Effector memory CD4-positive, alpha-beta T cell (primary cell): ENCODE measurements at places on chromosomes 1 and 21.
A peak's percentile ranks its signal among the peaks of the same experiment; 100 is the strongest.

DNA sequence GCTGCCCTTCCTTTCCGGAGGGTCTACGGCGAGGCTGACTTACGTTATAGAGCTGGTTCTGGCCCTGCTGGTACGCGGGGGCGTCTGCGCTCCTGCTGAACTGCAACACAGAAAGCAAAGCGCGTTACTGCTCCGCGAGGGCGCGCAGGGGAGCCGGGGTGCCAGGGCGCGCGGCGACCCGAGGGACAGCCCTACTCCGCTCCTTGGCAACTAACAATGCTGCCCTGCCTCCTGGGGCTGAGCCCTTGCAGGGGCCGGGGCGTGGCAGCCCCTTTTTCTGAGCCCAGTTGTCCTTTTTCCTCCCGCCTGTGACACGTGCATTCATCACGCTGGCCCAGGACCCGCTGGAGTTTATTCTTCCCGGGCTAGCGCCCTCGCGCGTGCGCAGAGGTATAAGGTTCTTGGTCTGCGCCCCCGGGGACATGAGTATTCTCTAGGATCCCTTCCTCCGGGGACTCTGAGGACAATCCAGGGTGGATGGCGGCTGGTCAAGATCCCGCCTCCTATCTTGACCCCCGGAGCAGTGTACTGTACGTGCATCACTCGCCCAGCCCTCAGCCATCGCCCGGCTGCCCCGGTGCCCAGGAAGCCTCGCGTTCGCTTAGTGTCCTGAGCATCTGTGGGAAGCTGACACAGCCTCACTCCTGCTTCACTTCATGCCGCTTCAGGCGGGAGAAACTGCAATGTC, 78.9 kb downstream of the CD247 start:
- no peak for DNase-seq
- H3K27ac ChIP-seq, result peak overlapping the region; percentile 25
- H3K4me3 ChIP-seq, result no peak overlapping the region
- peaks cover 69% of the 10 kb centered on the region for H3K36me3 ChIP-seq
- H3K27me3 ChIP-seq, result no peaks in the 10 kb centered on the region
- H3K4me1 ChIP-seq, result peaks cover 42% of the 10 kb centered on the region

DNA sequence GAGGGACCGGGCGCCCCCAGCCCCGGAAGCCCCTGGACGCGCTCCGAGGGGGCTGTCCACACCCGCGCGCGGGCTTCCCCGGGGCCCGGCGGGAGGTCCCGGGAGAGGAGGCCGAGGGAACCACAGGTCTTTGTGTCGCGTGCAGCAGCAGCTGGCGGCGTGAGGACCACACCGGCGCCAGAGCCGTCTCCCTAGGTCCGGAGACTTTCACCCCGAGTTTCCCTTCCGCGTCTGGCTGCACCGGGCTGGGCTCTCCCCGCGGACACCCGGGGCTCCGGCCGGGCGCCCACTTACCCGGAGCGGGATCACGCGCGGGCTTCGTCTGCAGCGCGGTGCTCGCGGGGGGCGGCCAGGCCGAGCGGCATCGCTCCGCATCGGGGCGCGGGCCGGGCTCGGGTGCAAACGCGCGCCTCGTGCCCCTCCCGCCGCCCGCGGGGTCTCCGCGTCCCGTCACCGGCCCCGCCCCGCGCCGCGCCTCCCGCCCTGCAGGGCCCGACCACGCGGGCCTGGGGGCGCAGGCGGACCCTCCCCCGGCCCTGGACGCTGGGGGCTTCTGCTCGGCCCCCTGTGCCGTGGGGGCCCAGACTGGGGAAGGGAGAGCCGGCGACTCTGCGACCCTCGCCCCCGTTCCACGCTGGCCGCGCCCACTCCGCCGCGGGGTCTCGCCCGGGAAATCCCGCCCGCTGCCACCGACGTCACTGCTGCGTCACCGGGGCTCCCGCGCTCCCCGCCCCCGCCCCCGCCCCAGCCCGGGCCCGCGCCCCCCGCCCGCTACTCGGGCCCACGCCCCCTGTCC, at the start of gene GNG4:
Gene GNG4, minus strand, starts transcription at position 417 of the 796 bp plus-strand sequence. CDS start 65,946 bp downstream, outside the sequence.
- peaks cover 17% of the 10 kb centered on the region for H3K4me1 ChIP-seq
- H3K36me3 ChIP-seq, result no peaks in the 10 kb centered on the region
- DNase-seq, result no peak

- H3K4me1 ChIP-seq, result no peaks in the 10 kb centered on the region
- DNase-seq, result no peak
- H3K4me3 ChIP-seq, result no peak overlapping the region
- peaks cover 87% of the 10 kb centered on the region for H3K36me3 ChIP-seq
- no peak overlapping the region for H3K27ac ChIP-seq
These were observed 15.7 kb downstream of the RCC2 start for GRCh38 chr1:17423781-17424245.

DNA sequence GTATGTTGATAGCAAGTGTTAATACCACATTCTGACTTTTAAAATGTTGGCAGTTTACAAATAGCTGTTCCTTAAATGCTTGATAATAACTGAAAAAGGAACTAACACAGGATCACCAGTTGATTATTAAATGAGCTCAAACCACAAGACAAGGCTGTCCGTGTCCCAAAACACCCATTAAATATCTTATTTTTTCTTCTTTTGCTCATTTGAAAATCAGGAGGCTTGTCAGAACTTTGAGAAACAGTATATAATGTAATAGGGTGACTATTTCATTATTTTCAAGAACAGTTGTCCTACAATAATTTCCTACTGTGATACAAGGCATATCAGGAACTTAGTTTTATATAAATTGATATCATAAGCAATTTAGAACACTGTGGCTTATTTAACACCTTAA, 2.7 kb downstream of the CDKN2C start:
- H3K27me3 ChIP-seq, result peaks cover 11% of the 10 kb centered on the region
- peaks cover 18% of the 10 kb centered on the region for H3K4me1 ChIP-seq
- DNase-seq, result no peak
- H3K4me3 ChIP-seq, result no peak overlapping the region
- H3K27ac ChIP-seq, result no peak overlapping the region

GRCh38 chr1:172324086-172324485, 96.4 kb upstream of the C1orf105 start:
- no peak overlapping the region for H3K27ac ChIP-seq
- H3K4me1 ChIP-seq, result no peaks in the 10 kb centered on the region
- no peaks in the 10 kb centered on the region for H3K36me3 ChIP-seq
- H3K4me3 ChIP-seq, result no peak overlapping the region
- no peaks in the 10 kb centered on the region for H3K27me3 ChIP-seq

DNA sequence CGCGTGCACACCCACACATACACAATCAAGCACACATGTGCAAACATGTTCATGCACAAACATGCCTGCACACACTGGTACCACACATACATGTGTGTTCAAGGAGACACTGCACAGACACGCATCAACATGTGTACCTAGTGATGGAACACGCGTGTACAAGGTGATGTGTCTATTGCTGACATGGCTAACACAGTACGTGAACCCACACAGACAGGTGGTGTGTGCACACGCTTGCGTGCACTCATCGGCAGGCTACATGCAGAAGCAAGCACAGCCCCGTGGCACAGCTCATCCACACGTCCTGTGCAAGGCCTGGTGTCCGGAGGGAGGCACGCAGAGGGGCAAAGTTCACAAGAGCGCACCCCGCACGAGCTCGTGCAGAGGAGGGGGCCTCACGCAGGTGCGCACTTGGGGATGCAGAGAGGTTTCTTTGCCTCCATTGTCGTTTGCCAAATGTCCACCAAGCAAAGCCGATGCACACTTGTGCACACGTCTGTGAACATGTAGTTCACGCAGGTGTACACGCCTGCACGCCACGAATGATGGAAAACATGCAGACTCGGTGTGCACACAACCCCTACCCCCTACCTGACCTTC, 969 bp downstream of the ACAP3 start:
- no peak overlapping the region for H3K27ac ChIP-seq
- peaks cover 35% of the 10 kb centered on the region for H3K4me1 ChIP-seq
- peak overlapping the region; percentile 66 for H3K4me3 ChIP-seq
- H3K36me3 ChIP-seq, result peaks cover 17% of the 10 kb centered on the region
- no peak for DNase-seq

- no peaks in the 10 kb centered on the region for H3K4me1 ChIP-seq
- no peak overlapping the region for H3K4me3 ChIP-seq
- no peak overlapping the region for H3K27ac ChIP-seq
- DNase-seq, result no peak
These were observed 88.1 kb upstream of the ATP1A1 start for GRCh38 chr1:116284819-116285390.

DNA sequence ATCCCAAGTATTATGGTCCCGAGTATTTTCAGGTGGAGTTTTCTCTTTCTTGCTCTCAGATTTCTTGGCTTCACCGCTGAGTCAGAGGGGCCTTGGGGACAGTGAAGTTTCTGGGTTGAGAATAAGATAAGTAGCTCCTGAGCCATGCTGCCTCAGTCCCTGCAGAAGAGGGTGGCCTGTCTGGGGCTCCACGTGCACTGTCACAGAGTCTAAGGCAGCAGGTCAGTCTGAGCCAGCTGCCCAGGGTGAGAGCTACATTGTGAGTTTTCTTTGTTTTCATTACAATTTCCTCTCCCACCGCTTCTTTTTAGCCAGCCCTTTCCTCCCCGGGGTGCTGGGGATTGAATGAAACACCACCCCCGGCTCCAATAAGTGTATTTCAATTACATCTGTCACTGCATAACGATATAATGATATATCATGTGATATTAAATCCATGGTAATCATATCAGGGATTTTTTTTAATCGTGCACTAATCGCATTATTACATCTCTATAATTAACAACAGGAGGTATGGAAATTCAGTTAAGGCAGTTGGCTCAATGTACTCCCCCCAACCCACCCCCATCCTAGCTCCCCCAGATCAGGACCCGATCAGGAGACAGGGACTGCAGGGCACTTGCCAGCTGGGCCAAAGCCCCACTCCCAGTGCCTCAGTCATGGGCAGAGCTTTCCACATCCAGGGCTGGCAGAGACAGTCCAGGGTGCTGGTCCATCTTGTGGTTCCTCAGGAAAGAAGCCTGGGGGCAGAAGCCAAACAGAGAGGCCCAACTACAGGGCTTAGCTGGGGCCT, 43.7 kb downstream of the DMAP1 start:
- H3K4me1 ChIP-seq, result no peaks in the 10 kb centered on the region
- DNase-seq, result no peak
- H3K36me3 ChIP-seq, result peaks cover 3% of the 10 kb centered on the region

DNA sequence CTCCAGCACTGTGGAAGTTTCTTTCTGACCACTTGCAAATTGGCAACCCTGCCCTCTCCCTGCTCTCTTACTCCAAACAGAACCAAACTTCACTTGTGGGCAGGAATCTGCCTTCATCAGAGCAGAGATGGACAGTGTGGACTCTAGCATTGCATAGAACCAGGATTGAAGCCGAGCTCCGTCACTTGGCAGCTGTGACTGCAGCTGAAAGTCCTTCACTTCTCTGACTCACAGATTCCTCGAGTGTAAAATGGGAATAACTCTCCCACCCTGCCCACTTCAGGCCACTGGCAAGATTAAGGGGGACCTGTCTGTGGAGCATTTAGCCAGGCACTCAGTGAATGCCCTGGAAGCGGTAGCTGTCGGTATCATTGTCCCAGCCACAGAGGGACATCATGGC, 75.7 kb upstream of the ZBTB40 start:
- H3K36me3 ChIP-seq, result no peaks in the 10 kb centered on the region
- no peak overlapping the region for H3K4me3 ChIP-seq
- no peak overlapping the region for H3K27ac ChIP-seq
- no peaks in the 10 kb centered on the region for H3K4me1 ChIP-seq

- H3K4me1 ChIP-seq, result no peaks in the 10 kb centered on the region
- no peak overlapping the region for H3K4me3 ChIP-seq
- no peaks in the 10 kb centered on the region for H3K27me3 ChIP-seq
- H3K36me3 ChIP-seq, result peaks cover 14% of the 10 kb centered on the region
- DNase-seq, result no peak
These were observed 4.4 kb downstream of the ST7L start for GRCh38 chr1:112614460-112615065.

DNA sequence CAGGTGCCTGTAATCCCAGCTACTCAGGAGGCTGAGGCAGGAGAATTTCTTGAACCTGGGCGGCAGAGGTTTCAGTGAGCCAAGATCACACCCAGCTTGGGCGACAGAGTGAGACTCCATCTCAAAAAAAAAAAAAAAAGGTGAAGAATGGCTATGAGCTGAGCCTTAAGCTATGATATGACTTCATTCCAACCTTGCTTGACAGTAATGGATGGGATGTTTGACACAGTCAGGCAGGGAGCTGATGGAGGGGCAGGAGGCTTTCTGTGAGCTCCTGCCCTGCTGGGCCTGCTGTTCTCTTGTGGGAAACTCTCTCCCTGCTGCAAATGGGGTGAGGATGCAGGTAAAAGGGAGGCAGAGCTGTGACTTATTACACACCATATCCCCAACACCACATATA, 27.6 kb downstream of the NCF2 start:
- no peaks in the 10 kb centered on the region for H3K27me3 ChIP-seq
- no peak overlapping the region for H3K27ac ChIP-seq
- H3K4me1 ChIP-seq, result peaks cover 2% of the 10 kb centered on the region

DNA sequence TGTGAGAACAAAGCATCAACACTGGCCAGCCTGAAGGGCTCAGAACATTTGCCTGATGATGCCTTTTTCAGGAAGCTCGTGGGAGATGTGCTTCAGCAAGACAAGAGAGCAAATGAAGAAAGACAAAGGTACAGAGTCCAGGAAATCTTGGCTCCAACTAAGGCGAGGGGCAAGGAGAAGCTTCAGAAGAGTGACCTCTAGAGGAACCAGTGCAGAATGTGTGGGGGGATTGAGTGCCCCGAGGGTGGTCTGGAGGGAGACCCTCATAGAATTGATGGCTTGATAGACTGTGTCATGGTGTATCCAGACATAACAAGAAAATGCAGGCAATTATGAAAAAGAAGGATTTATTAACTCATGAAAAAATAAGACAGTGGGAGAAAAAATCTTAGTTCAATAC, 15.3 kb upstream of the NLRP3 start:
- no peak for DNase-seq
- H3K27ac ChIP-seq, result no peak overlapping the region
- no peaks in the 10 kb centered on the region for H3K27me3 ChIP-seq

DNA sequence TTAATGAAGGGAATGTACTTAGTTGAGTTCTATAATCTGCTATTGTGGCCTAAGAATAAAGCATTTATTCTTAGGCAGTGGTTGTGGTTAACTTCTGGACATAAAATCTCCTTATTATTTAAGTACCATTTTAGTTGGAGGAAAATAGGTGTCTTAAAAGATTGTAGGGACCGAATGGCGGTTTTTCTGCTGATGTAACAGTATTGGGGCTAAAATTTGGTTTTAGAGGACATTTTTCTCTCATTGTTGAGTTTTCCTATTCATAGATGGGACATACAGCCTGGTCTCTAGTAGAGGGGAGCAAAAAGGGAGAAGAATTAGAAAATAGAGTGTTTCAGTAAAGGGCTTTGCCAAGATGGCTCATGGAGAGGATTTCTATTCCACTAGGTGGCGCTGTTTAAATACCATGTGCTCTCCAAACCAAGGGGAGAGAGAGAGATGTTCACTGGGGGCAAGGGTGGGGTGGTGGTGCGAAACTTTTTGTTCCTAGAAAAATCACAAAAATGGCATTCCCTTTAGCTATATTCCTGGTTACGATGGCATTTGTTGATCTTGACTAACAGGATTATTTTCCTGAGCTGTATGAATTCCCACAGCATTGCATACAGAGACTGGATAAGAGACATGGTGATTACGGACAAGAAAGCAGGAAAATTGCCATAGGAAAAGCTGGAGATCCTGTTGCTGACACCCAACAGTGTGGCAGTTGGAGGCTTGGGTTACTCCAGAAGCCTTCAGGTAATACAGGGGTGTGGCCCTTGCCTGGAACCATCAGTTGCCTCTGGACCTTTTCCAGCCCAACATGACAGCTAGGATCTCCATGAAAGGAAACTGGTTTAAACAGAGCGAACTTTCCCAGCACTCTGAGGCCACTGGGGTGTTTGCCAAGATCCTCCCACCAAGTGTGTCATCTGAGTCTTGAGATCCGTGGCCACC, 18.2 kb upstream of the FCGR2A start:
- peak; percentile 18 for DNase-seq
- no peaks in the 10 kb centered on the region for H3K27me3 ChIP-seq
- no peak overlapping the region for H3K4me3 ChIP-seq
- no peak overlapping the region for H3K27ac ChIP-seq
- no peaks in the 10 kb centered on the region for H3K4me1 ChIP-seq
- no peaks in the 10 kb centered on the region for H3K36me3 ChIP-seq
